Right ventricle myocardium superior (tissue), 1 donor: ENCODE measurements at places on chromosomes 5 and 9. TPM values are rescaled to one million over a fixed set of nuclear protein-coding genes. Genes with fewer than 3 reads are reported as not detected.

DNA sequence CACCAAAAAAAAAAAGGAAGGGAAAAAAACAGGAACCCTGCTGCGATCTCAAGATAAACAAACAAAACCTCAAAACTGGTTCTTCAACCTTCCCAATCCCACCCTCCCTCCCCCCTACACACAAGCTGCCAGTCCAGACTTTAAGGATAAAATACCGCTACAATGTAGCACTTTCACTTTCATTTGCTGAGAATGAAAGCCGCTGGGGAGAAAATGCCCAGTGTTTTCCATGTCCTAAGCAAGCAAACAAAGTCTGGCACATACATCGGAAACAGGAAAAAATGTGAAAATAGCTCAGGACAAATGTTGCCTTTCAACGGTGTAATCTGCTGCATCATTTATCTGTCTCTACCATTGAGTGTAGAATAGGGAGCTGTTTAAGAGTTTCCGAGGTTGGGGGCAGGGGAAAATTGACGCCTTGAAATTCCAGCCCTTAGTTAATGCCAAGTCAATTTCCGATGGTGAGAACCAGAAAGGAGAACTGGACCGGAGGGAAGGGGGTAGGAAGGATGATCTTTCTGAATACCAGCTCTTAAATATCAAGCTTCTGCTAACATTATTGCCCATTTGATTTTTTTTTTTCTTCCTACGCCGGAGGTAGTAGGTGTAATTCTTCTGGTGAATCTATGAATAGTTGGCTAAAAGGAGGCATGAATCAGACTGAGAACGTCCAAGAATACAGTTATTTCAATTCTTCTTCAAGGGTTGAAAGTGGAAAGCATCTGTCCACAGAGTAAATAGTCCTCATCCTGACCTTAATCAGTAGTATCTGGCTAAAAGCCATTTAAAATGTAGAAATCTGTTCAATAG lies 1.2 kb upstream of the ADAMTS6 start:
- DNase-seq = no peak

DNA sequence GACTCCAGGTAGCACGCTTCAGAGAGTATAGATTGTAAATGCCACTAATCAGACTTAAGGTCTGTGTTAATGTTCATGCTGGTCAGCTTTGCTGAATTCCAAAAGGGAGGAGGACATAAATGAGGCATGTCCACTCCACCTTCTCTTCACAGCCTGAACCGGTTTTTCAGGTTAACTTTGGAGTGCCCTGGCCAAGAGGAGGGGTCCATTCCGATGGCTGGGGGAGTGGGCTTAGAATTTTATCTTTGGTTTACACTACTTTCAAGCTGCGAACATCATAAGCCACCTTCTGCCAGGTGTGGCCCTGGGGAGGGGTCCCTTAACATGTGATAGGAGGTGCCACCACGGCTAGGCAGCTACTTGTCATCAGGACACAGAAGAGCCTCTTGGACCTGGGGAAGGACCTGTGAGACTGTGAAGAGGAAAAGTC lies 24.2 kb downstream of the ABO start:
- DNase-seq = no peak

DNA sequence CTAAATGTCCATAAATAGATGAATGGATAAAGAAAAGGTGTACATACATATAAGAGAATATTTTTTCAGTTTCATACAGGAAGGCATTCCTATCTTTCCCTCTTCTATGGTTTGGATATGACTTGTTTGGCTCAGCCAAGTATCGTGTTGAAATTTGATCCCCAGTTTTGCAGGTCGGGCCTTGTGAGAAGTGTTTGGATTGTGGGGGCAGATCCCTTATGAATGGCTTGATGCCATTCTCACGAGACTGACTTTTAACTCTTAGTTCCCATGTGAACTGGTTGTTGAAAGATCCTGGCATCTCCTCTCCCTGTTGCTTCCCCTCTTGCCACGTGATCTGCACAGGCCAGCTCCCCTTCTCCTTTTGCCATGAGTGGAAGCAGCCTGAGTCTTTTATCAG lies 421.1 kb upstream of the FTMT start:
- no peak for DNase-seq

DNA sequence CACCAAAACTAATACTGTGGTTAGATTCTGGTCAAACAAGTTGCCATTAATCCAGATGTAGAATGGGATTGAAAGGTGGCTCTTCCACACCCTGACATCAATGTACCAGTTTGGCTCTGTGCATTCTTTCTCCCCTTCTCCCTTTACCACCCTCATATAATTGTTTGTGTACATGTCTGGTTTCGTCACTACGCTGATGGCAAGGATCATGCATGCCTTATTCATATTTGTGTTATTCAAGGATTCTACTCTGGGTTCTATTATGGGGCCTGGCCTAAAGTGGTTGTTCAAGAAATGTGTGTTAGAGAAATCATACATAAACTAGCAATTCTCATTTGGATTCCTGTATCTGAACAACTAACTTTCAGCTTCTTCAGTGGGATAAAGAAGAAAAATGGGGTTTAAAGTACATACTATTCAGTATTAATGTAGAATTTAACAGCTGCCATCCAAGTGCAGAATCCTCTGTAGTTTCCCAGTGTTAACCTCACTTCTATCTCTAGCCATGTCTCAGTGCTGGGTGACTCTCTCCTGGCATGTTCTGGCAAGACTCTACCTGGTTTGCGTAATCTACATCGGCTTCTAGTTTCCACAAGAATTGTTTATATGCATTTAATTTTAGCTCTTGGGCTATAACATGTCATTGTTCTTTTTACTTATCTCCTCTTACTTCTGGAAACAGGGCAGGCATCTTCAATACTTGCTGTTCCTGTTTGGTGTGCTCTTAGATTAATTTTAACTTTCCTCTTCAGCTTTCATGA lies 27.9 kb upstream of the CDKN2B start:
- no peak for DNase-seq

The SEMA6A gene
- total RNA-seq = 6.3 TPM

DNA sequence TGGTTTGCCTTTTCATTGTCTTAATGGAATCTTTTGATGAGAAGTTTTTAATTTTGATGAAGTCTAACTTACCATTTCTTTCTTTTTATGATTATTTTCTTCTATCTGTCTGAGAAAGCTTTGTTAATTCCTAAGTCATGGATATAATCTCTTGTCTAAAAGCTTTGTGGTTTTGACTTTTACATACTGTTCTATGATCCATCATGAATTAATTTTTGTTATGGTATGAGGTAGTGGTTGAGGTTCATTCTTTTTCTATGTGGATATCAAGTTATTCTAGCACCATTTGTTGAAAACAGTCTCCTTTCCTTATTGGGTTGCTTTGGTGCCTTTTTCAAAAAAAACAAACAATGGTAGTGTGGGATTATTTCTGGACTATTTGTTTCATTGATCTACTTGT lies 20.4 kb downstream of the FBXO10 start:
- no peak for DNase-seq

- DNase-seq = no peak
Observed at GRCh38 chr9:7613931-7614330, 185.6 kb downstream of the DMAC1 start.

The NIM1K gene
- total RNA-seq = 0.22 TPM

The DDX4 gene
- not detected for total RNA-seq

The ZNF474 gene
- not detected for total RNA-seq

GRCh38 chr9:133113163-133113948 lies 7.7 kb downstream of the RALGDS start:
- DNase-seq = peak; percentile 78

- no peak for DNase-seq
Observed at GRCh38 chr5:69364414-69364813, 4.9 kb downstream of the AK6 start.

DNA sequence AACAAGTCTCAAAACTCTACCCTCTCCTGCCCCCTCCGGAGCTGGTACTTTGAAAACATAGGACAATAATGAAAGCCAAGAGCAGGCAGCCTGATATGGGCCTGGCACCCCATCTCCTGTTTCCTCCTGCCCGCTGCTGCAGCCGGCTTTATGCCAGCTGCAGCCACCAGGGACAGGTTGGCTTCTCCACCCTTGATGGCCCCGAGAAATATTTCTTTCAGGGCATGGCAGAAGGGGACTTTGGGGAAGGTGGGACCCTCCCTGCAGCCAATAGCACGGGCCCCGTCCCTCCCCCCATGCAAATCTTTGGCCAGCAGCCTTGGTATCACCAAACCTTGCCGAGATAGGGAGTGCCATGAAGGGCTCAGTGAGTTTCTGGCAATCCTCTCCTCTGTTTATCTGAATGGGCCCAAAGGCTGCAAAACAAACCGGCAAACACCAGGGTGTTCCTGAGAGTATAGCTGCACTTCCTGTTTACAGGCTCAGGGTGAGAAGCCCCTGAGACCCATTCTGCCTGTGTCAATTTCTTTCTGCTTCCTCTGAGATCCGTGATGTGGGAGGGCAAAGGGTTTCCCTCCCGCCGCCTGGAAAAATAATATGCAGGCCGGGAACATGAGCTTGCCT lies 73.4 kb upstream of the BOD1 start:
- peak; percentile 43 for DNase-seq

DNA sequence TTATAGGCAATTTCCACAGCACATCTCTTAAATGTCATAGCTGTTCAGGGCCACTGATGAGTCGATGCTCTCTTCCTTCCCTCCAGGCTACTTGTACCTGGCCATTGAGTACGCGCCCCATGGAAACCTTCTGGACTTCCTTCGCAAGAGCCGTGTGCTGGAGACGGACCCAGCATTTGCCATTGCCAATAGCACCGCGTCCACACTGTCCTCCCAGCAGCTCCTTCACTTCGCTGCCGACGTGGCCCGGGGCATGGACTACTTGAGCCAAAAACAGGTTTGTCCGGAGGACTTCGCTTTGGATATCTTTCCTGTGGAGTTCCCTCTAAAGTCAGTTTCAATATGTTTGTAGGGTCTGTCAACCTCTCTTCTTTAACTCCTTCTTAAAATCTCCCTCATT lies 84.3 kb downstream of the EQTN start:
- DNase-seq = no peak

DNA sequence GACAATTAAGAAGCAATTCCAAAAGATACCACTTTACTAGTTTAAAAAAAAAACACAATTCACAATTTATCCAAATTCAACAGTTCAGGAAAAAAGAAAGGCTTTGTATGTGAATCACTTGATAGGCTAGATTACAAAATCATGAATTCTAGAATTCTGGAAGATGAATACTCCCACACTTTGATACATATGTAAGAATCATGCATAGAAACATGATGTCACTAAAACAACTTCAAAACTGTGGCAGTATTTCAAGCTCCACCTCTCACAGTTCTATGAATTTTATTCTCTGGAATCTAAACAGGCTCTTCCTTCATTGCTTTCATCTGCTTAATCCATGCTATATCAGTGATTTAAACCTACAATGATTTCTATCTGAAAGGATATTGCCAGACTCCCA lies 51.0 kb downstream of the GNAQ start:
- DNase-seq = no peak

The UGCG gene
- 11.7 TPM for total RNA-seq

GRCh38 chr5:74332682-74333081 lies 307.8 kb downstream of the ENC1 start:
- DNase-seq = no peak

The PPP3R2 gene
- total RNA-seq = not detected

DNA sequence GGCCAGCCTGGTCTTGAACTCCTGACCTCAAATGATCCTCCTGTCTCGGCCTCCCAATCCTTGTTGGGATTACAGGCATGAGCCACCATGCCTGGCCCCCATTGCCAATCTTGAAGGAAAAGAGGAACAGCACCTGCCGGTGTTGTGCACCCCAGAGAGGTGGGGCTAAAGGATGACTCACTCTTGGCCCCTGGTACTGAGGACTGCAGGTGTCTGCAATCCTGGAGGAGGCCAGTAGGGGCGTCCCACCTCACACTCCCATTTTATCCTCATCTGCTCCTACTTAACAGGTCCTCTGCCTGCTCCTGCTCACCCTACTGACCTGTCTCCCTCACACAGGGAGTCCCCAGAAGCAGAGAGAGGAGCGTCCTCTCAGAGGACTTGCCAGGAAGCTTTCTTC lies 390.4 kb downstream of the ARHGEF28 start:
- no peak for DNase-seq

DNA sequence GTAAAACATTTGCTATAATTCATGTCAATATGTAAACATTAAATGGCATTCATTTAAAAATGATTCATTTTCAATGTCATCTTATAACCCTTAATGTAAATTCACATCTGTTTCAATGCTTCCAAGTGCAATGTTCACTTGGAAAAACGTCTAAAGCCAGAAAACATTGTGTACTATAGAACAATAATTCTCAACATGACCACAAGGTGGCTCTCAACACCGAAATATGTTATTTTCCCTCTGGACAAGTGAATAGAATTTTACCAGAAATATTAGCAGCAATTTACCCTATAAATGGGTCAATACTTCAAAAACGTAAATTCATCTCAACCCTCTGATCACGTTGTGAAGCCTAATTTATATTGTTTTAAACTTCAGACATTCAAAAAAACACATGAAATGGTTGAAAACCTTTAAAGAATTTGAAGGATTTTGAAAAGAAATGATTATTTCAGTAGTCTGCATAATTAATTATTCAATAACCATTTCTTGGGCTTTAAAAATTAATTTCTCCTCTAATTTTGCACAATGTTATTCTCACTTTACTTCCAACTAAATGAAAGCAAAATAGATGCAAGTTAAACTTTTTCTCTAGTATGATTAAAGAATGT lies 11.0 kb downstream of the CDH10 start:
- DNase-seq = no peak

The TYRP1 gene
- total RNA-seq = 50.2 TPM

The PCDH1 gene
- total RNA-seq = 15.8 TPM

GRCh38 chr5:107331882-107332281 lies 338.9 kb downstream of the EFNA5 start:
- DNase-seq = no peak

The SLC1A1 gene
- total RNA-seq = 2.5 TPM
